ENCODE measurements at places on chromosomes 13 and 19. TPM values are rescaled to one million over a fixed set of nuclear protein-coding genes. Genes with fewer than 3 reads are reported as not detected.

NXNL1 gene
- not detected for total RNA-seq

CAPN12 gene
- not detected for total RNA-seq

ADGRE3 gene
- total RNA-seq, result not detected

TJP3 gene
- not detected for total RNA-seq

LRRC63 gene
- not detected for total RNA-seq

PSG7 gene
- total RNA-seq, result not detected

THSD8 gene
- total RNA-seq, result not detected
